ENCODE measurements at places on chromosomes 6 and 20. TPM values are rescaled to one million over a fixed set of nuclear protein-coding genes. Genes with fewer than 3 reads are reported as not detected.

The TUBB gene
- 292 TPM for total RNA-seq

The PLCB4 gene
- 23.4 TPM for total RNA-seq

DNA sequence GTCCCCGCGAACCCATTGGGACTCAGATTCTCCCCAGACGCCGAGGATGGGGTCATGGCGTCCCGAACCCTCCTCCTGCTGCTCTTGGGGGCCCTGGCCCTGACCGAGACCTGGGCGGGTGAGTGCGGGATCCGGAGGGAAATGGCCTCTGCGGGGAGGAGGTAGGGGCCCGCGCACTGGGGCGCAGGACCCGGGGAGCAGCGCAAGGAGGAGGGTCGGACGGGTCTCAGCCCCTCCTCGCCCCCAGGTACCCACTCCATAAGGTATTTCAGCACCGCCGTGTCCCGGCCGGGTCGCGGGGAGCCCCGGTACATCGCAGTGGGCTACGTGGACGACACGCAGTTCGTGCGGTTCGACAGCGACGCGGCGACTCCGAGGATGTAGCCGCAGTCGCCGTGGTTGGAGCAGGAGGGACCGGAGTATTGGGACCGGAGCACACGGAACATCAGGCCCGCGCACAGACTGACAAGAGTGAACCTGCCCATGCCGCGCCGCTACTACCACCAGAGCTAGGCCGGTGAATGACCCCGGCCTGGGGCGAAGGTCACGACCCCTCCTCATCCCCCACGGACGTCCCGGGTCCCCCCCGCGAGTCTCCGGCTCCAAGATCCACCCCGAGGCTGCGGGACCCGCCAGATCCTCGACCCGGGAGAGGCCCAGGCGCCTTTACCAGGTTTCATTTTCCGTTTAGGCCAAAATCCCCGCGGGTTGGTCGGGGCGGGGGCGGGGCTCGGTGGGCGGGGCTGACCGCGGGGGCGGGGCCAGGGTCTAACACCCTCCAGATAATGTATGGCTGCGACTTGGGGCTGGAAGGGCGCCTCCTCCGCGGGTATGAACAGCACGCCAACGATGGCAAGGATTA is 15.7 kb upstream of the HLA-A start:
- DNase-seq: peak; percentile 87

GRCh38 chr20:59947376-59947775 is 7.2 kb downstream of the FAM217B start:
- no peak for DNase-seq

DNA sequence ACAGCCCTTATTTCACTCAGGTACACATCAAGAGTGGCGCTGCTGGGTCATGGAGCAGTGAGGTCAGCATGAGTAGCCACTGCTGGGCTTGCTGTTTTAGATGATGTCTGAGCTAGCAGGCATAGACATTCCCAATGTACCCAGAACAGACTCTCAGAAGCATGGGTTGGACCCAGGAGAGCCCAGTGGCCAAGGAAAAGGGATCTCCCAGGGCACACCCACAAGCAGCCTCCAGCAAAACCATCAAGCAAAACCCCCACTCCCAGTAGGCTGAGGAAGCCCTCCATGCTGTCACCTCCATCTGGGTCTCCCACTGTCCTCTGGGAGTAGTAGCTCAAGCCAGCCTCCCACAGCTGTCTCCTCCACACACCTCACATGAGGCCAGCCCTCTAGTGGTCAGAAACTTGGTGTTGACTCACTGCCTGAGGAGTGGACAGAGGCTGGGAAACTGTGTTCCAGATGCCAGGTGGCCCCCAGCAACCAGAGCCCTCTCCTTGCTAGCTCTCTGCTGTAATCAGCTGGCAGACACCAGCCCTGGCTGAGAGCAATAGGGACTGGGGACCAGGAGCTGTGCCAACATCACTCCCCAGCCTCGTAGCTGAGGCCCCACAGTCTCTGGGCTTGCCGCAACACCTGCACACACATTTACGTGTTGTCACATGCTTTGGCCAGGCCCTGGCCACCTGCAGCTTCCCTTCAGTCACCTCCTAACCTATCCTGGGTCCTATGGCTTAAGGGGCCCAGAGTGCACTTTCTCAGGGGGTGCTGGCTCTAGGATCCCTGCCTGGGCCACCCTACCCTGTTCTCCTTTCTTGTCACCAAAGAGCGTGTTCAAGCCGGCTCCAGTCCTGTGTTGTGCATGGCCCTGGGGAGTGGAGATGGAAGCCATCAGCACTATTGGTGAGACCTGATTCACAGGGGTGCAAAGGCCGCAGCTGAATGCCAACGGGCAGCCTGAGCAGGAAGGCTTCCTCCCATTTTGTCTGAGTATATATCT is 1.9 kb upstream of the AP5S1 start:
- DNase-seq: no peak

GRCh38 chr6:117676577-117677218 is 1.4 kb downstream of the NUS1 start:
- no peak for DNase-seq

DNA sequence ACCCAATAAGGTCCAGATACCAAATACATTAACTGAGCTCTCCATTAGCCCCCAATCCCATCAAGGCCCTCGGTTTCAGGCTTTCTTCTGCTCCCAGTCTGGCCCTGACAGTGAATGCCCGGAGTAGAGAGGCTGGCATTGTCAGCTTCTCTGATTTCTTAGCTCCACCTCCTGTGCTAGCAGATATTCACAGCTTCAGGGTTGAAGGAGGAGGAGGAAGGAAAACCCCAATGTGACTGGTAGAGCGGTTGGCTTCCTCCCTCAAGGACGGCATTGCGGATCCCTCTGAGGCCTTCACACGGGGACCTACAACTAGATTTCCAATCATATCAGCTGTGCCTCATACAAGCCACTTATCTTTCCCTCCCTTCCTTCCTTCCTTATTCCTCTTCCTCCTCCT is 164.1 kb upstream of the SYNDIG1 start:
- no peak for DNase-seq

GRCh38 chr6:53906103-53906502 is 111.3 kb downstream of the LRRC1 start:
- no peak for DNase-seq

DNA sequence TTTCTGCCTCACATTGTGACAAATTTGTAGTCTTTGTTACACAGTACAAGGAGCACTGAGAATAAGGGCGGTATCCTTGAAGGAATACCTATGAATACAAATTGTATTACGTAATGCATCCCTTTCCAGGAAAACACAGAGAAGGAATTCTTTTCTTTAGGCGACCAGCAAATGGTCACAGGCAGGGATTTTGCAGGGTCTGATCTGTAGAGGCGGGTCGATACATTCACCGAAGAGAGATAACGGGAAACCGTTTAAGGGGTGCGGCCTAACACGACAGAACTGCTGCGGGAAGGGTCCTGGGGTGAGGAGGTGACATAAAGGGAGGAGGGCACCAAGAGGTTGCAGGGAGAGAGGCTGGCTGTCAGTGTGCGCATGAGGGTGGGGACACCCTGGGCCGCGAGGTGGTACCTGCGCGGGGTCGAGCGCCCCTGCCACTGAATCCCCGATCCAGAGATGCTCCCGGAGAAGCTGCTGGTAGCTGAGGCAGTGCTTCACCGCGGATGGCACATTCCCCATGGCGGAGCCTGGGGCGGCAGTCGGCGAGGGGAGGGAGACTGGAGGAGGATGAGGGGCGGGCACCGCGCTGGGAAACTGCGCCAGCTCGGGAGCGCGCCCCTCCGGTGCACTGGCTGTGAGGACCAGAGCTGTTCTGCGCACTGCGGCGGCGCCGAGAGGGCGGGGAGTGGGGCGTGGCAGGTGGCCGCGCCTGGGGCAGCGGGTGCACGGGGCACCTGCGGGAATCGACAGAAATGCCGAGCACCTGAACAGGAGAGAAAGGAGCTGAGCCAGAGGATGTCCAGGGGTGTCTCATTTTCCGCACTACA is at the start of gene HMGCLL1:
HMGCLL1 (minus strand) TSS at position 656 of the 827 bp plus-strand sequence; CDS start at position 519, 137 bp downstream.
- DNase-seq: peak; percentile 62

DNA sequence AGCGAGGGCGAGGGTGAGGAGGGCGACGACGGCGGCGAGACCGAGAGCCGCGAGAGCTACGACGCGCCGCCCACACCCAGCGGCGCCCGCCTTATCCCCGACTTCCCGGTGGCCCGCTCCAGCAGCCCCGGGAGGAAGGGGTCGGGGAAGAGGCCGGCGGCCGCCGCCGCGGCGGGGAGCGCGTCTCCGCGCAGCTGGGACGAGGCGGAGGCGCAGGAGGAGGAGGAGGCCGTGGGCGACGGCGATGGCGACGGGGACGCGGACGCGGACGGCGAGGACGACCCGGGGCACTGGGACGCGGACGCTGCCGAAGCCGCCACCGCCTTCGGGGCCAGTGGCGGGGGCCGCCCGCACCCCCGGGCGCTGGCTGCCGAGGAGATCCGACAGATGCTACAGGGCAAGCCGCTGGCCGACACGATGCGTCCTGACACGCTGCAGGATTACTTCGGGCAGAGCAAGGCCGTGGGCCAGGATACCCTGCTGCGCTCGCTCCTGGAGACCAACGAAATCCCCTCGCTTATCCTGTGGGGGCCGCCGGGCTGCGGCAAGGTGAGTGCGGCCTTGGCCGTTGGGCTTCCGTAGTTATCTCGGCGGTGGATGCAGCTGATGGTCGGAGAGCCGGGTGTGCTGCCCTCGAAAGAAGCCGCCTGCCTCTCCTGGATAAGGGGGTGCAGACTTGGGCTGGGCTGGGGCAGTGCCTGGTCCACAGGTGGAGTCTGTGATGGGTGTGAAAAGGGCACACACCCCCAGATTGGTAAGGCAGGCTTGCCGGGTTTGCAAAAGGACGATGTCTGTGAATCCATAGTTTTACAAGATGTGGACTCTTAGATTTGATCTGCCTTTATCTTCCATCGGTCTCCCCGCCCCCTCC is 938 bp downstream of the WRNIP1 start:
- peak; percentile 69 for DNase-seq

DNA sequence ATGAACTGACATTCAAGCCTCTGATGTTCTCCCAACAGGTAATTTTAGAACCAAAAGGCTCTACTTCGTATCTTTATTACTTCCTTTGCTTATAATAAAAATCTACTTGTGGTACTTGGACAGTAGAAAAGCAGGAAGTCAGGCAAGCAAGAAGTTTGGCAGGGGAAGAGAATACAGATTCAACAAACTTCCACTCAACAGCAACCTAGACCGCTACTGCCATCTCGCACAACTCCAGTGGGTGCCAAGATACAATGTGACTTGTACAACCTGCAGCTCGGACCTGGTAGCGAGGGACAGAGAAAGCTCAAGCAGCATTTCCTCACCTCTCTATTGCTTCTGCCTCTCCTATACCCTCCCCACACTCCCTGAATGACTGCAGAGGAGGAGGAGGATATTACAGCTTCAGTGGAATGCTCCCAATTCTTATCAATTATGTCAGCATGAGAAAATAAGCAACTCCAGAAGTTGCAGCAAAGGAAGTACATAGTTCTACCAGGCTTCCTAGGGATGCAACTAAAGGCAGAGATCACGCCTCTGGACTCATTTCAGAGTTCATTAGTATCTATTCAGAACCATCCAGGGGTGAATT is 76.5 kb downstream of the MBOAT1 start:
- DNase-seq: no peak

GRCh38 chr6:95142101-95142500 is 435.2 kb upstream of the MANEA start:
- DNase-seq: no peak

- peak; percentile 73 for DNase-seq
These were observed 1.1 kb downstream of the CEBPB start for GRCh38 chr20:50191544-50192363.
